Activated CD4-positive, alpha-beta T cell treated with anti-CD3 and anti-CD28 coated beads for 4 hours (primary cell): ENCODE measurements at places on chromosomes 2 and 18.

DNA sequence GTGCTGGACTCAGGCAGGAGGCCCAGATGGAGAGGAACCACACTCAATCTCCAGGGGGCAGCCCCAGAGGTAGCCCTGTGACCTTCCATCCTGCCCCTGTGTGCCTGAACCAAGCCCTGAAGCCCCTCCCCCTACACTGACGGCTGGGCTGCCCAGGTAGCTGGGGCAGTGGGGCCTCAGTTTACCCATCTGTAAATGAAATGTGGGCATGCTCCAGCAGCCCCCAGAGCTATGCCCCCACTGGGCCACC, 15.8 kb downstream of the CROCC2 start:
- peak; percentile 0 for DNase-seq

GRCh38 chr2:13550285-13551231, 833.8 kb downstream of the TRIB2 start:
- DNase-seq: no peak

- no peak for DNase-seq
These were observed 11.5 kb downstream of the MAP3K2 start for GRCh38 chr2:127376257-127376656.

DNA sequence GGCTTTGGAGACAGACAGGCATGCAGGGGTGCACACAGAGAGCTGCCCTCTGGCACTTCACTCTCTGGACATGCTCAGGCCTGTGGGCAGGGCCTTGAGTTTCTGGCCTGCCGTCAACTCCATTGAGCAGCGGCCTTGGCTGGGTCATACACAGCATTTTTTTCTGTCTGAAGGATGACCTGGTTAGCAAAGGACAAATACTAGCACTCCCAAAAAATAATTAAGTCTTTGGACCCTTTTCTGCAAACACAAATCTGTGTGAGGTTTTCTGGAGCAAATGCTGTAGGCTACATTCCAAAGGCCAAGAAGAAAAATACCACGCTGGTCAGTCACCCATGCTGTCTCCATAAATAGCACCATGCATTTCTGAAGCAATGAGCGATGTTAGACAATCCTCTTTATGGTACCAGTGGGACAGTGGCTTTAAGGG, 124.7 kb upstream of the CTAGE1 start:
- no peak for DNase-seq

DNA sequence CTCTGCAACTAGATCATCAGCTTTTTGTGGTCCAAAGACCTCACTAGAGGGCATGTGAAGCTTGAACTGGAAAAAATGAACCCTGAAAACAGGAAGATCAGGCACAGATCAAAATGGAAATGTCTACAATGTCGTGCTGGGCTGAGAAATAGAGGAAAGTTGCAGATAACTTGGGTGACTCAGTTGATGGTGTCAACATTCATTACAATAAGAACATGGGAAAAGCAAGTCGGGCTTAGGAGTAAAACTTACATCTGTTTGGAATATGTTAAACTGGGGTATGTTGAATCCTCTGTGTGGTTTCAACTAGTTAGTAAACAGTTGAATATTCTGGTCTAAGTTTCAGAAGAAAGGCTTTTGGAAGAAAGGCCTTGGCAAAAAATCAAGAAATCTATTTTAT, 940.4 kb downstream of the ERBB4 start:
- DNase-seq: no peak

GRCh38 chr2:236628981-236629605, 59.5 kb downstream of the ACKR3 start:
- DNase-seq: no peak

- no peak for DNase-seq
These were observed 10.7 kb downstream of the VPS54 start for GRCh38 chr2:64008434-64009009.

- no peak for DNase-seq
These were observed 19.1 kb upstream of the GPR55 start for GRCh38 chr2:230944123-230944653.
